GM23248 (cell line): ENCODE measurements at places on chromosomes 6 and 20.
A peak's percentile ranks its signal among the peaks of the same experiment; 100 is the strongest.

GRCh38 chr20:36917943-36918342, 33.6 kb downstream of the SAMHD1 start:
- peak; percentile 7 for DNase-seq

GRCh38 chr20:1382670-1383069, 10.2 kb downstream of the FKBP1A start:
- DNase-seq, result peak; percentile 87

- DNase-seq, result no peak
Observed at GRCh38 chr6:63709148-63709547, 73.5 kb downstream of the PHF3 start.

DNA sequence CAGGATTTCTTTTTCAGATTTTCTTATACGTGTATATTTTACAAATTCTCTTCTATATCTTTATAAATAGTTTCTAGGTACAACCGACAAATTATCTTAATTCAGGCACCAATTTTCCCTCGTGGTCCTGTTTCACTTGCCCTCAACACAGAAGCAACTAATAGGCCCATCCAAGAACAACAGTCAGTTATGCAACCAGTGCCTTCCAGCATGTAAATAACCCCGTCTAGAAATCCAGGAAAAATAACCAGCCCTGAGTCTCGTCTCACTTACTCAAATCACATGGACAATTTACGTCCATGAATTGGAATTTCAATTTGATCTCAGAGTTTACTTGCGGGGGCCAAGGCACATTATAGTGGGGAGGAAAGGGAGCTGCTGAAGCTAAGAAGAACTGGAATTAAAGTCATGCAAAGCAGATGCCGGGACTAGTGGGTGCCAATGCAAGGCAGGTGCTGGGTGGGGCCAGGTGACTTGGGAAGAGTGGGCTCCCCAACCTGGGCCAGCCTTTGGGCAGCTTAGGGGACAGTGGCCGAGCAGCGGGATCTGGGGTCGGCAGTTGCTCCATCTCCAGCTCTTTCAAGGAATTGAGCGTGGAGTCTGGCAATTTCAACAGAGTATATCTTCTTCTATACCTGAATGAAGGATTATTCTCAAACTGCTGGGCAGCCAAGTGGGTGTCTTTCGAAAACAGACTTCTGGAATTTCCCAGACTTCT, 121.7 kb downstream of the EDN3 start:
- no peak for DNase-seq

GRCh38 chr6:3390698-3391097, 66.2 kb downstream of the SLC22A23 start:
- peak; percentile 98 for DNase-seq

GRCh38 chr6:90449311-90449710, 137.6 kb downstream of the MAP3K7 start:
- DNase-seq, result no peak

GRCh38 chr6:148533309-148534107, 190.9 kb downstream of the SASH1 start:
- DNase-seq, result no peak

GRCh38 chr6:31780507-31781243, 3.5 kb upstream of the VWA7 start:
- DNase-seq, result no peak
